ENCODE measurements at places on chromosomes 7 and 10. TPM values are rescaled to one million over a fixed set of nuclear protein-coding genes. Genes with fewer than 3 reads are reported as not detected.

GRCh38 chr10:124138195-124138882 is 44.9 kb upstream of the CHST15 start:
- no peak for DNase-seq

DNA sequence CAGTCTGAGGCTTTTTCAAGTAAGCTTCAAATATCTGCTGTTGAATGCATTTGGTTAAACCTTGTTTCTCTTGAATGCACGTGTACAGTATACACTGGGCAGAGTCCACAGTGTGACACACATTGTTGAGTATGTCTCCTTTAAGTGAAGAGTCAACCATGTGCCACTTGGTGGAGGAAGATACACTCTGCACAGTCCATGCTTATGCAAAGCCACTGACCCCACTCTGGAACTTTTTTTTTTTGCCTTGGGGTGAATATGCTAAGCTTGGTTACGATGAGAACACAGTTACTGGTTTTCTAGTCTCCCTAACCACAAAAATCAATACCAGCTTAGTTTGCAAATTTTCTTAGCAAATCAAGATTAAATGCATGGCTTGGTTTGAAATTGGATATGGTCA is 186.8 kb upstream of the VIPR2 start:
- DNase-seq, result no peak

DNA sequence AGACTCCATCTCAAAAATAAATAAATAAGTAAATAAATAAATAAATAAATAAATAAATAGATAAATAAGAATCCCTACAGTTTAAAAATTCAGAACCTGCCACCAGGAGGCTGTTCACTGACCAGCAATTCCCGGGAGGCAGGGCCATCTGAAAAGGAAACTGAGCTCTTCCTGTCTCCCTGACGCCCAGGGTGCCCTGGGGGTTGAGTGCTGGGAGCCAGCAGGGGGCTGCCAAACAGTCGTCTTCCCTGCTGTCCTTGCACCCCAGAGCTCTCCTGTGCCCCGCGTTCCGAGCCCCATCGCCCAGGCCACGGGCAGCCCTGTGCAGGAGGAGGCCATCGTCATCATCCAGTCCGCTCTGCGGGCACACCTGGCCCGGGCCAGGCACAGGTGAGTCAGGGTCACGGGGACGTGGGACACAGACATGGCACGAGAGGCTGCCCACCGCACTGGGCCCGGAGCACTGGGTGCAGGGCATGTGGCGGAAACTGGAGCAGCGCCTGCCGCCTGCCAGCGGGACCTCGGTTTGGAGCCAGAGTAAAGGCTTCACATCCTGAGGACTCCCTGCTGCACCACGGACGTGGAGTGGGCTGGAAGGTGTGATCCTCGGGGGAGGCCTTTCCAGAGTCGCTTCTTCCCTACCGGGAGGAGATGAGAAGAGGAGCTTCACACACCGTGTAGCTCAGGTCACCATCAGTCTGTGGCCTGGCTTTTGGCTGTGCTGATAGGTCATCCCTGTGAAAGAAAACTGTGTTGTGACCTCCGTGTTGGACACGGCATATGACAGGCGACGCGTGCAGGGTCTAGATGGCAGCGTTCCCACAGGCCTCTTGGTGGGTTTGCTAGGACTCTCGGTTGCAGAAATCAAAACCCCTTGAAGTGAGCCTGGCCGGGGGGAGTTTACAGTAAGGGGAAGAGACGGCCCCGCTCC is 25.9 kb upstream of the TTYH3 start:
- no peak for DNase-seq

The SPAM1 gene
- 0.45 TPM for polyA plus RNA-seq

- DNase-seq, result no peak
These were observed 32.6 kb upstream of the IL15RA start for GRCh38 chr10:6009961-6010360.

The UNCX gene
- polyA plus RNA-seq, result not detected

GRCh38 chr10:108424656-108425055 is 1260.2 kb upstream of the SORCS1 start:
- no peak for DNase-seq

DNA sequence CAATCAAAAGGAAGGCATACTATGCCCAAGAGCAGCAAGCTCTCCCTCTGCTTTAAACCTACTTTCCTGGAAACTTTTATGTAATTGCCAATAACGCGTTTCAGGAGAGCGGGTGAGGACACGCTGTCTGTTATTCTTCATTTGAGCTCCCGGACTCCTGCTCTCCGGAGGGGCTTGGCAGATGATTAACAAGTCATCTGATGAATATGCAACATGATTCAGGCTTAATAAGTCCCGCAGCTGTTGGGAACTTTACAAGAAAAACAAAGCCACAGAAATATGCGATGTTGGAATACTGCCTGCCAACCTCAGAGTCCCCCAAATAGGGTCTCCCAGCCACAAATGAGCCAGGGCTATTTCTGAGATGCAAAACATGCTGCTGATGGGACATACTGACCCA is 348.0 kb downstream of the GPAM start:
- peak; percentile 5 for DNase-seq

DNA sequence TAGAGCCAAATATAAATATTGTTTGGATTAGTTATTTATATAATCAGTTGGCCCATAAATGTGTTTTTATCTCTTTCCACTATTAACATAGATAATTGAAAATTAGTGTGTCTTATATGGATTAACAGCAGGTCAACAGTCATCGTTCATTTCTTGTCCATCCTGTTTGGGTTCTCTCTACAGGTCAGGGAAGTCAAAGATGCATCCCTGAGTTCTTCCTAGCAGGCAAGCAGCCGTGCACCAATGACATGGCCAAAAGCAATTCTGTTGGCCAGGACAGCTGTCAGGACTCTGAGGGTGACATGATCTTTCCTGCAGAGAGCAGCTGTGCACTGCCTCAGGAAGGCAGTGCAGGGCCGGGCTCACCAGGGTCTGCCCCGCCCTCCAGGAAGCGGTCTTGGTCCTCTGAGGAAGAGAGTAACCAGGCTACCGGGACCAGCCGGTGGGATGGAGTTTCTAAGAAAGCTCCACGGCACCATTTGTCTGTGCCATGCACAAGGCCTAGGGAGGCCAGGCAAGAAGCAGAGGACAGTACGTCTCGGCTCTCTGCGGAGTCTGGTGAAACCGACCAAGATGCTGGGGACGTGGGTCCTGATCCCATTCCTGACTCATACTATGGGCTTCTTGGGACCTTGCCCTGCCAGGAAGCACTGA is 15.9 kb downstream of the FBH1 start:
- no peak for DNase-seq

The TCF7L2 gene
- 16.2 TPM for polyA plus RNA-seq

The ADIRF gene
- 750 TPM for polyA plus RNA-seq

GRCh38 chr10:22891797-22892196 is 36.1 kb upstream of the ARMC3 start:
- no peak for DNase-seq

The MRLN gene
- 0.65 TPM for polyA plus RNA-seq

- no peak for DNase-seq
These were observed 37.7 kb downstream of the PRKG1 start for GRCh38 chr10:51112013-51112412.

- peak; percentile 67 for DNase-seq
These were observed 84.6 kb upstream of the PDGFA start for GRCh38 chr7:604001-604883.

The XRCC2 gene
- 1.9 TPM for polyA plus RNA-seq

GRCh38 chr10:51073453-51074237 is 642 bp upstream of the PRKG1 start:
- DNase-seq, result peak; percentile 37

DNA sequence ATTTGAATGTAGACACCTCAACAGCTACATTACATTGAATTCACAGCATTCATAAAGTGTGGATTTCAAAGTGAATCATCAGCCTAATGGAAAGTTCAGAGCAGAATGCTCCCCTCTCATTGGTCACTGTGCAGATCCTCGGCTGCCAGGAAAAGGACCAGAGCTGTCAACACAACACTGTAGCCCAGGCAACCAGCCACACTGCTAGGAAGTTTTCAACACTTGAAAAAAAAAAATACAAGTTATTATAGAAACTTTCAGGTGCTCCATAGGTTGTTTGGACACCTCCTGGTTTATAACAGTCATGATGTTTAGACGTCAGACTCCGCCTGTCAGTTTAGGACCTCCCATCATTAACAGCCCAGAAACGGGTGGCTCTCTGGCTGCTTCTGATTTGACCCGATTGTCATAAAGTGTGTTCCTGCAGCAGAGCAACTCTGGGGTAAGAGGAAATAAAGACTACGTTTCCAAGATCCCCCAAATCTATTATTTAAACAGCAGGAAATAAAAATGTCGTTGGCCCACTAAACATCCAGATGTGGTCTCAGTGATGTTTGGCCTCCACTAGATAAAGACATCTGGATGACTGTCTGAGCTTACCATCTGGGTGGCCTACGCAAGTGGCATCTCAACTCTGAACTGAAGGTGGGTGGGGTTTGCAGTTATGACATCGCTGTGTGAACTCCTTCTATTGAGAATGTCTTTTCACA is 117.4 kb downstream of the CABCOCO1 start:
- DNase-seq, result peak; percentile 48

The TAS2R5 gene
- 0.40 TPM for polyA plus RNA-seq

The PPP1R3C gene
- polyA plus RNA-seq, result 41.5 TPM

DNA sequence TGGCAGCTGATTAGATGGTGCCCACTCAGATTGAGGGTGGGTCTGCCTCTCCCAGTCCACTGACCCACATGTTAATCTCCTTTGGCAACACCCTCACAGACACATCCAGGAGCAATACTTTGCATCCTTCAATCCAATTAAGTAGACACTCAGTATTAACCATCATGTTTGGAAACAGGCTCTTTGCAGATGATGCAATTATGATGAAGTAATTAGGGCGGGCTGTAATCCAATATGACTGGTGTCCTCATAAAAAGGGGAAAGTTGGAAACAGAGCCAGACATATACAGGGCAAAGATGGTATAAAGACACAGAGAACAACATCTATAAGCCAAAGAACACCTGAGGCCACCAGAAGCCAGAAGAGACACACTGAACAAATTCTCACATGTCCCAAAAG is 658.6 kb downstream of the CCSER2 start:
- DNase-seq, result no peak
